ENCODE measurements at places on chromosomes 16 and 17.

DNA sequence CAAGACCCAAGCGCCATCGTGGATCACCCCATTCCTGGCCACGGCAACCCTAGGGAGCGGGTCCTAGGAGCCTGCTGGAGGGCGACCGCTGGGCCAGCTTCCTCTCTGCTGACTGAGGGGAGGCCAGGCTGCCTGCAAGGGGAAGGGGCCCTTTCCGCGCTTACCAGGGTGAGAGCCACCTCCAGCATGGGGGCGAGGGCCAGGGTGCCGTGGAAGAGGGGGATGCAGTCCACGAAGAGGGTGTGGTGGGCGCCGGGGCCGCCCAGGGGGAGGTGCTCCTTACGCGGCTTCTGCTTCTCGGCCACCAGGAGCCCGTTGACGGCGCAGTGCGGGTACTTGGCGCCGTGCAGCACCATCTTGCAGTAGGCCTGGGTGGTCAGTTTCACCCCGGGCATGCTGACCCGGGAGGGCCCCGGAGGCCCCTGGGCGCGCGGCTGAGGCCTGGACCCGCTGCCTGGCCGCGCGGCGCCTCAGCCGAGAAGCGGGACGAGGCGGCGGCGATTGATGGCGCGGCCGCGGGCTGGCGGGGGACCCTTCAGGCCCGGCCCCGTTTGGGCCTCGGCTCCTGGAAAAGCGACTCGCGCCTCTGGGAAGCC lies 345 bp downstream of the EMC8 start:
- peak; percentile 15 for DNase-seq

- DNase-seq, result peak; percentile 63
Observed at GRCh38 chr17:64938925-64939474, 19.7 kb upstream of the LRRC37A3 start.

DNA sequence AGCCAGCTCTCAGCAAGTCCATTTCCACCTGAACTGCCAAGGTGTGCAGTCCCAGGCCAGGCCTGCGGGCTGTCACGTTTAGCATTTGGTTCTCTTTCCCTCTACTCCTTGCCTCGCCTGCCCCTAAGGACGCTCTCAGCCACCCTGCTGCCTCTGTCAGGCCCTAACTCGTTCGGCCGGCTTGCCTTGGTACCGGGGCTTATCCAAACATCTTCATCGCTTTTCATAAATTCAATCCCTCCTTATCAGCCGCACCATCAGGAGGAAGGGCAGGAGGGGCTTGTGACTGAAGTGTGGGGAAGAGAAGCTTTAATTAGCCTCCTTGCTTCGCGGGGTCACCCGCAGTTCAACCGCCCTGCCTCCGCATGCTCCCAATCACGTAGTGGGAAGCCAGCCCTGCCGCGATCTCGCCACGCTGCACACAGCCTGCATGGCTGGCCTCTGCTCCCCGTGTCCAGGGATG lies 231.1 kb downstream of the SOX9 start:
- DNase-seq, result no peak

DNA sequence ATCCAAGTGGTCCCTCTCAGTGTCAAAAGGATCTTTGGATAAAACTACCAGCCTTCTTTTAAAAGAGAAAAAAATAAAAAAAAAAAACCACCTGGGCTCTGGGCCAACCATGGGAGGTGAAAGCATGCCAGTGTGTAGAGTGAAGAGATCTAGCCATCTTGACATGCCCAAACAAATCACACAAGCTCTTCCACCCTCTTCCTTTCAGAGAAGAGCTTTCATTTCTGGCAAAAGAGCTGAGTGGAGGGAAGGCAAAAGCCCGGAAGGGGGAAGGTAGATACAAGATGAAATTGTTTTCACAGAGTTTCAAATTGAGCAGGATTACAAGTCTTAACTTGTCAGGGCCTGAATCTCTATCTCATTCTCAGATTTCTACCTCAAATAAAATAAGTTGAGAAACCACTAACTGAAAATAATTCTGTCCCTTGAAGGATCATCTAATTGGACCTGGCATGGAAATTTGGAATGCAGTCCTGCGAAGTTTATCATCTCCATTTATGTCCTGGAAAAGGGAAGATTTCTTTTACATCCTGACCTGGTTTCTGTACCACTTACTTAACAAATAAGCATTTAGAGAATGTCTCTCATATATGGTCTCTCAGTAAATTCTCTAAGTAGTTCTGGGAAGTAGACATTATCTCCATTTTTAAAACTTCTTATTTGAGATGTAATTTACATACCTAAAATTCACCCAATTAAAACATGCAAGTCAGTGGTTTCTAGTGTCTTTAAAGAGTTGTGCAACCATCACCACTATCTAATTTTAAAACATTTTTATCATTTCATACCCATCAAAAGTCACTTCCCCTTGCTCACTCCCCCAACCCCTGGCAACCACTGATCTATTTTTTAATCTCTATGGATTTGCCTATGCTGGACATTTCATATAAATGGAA lies 93.7 kb downstream of the TANGO6 start:
- no peak for DNase-seq

DNA sequence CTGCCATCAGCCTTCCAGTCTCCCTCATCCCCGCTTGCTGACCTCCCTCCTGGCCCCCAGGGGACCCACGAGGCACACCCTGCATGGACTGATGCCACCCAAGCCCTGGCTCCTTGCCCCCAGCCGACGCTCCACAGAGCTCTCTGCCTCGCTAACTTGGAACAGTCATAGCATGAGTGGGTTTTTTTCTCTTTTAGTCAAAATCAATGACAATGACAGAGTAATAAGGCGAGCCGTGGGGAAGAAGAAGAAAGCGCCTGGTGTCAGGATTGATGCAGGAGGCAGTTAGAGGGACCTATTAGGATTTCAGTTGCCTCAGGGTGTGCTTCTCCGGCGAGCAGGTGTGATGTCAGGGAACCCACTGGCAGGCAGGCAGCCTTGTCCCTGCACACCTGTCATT lies 176.3 kb upstream of the TNRC6C start:
- DNase-seq, result no peak

DNA sequence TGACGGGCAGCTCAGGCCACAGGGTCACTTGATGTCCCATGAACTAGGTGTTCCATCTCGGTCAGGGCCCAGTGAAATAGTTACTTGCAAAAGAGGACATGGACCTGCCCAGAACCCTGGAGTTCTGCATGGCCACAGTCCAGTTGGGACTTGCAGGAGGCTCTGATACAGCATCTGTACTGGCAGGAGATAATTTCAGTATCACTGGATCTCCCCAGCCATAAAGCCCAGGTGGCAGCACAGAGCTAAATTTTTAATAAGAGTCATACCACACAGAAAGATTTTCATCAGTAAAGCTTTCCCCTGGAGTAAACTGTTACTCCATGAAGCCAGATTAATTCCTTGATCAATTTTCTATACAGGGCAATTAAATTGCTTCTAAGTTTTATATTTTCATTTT lies 18.0 kb upstream of the SLC16A5 start:
- DNase-seq, result no peak

- DNase-seq, result no peak
Observed at GRCh38 chr16:57045694-57046381, 46.5 kb upstream of the CPNE2 start.

GRCh38 chr17:27224526-27225315 lies 69.2 kb upstream of the WSB1 start:
- DNase-seq, result no peak

DNA sequence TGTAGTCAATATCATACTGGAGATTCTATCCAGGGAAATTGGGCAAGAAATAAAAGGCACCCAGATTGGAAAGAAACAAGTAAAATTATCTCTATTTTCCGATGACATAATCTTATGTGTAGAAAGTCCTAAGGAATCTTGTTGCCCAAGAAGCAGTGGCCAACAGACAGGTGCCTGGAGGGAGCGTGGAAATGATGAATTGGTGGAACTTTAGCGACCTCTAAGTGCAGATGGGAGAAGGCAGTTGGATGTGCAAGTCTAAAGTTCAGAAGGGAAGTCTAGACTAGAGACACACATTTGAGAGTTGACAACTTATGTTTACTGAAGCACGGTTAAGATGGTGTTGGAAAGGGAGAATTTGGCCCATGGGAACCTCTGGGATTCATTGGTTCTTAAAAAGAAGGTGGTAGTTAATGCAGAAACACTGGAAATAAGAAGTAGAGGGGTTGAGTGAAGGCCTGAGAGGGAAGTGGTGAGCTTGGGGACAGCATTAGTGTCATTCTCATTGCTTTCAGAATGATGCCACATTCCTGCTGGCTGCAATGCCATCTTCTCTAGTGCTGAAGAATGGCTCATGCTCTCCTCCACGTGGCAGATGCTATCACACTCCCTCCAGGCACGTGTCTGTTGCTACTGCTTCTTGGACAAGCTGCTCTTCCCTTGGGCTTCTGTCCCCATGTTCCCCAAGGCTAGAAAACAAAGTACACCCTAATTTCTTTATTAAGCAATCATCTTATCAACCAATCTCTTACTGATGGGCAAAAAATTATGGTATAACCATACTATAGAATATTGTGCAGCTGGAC lies 24.0 kb downstream of the TAT start:
- DNase-seq, result no peak

- DNase-seq, result peak; percentile 83
Observed at GRCh38 chr17:29591737-29592608, 959 bp upstream of the ANKRD13B start.

GRCh38 chr17:81569986-81570514 lies 17.9 kb upstream of the FAAP100 start:
- no peak for DNase-seq

GRCh38 chr17:16352667-16353316 lies 477 bp downstream of the CENPV start:
- peak; percentile 35 for DNase-seq

- DNase-seq, result no peak
Observed at GRCh38 chr17:79870540-79870939, 31.3 kb upstream of the CBX4 start.

- no peak for DNase-seq
Observed at GRCh38 chr16:27721531-27722181, 171.7 kb downstream of the KATNIP start.

DNA sequence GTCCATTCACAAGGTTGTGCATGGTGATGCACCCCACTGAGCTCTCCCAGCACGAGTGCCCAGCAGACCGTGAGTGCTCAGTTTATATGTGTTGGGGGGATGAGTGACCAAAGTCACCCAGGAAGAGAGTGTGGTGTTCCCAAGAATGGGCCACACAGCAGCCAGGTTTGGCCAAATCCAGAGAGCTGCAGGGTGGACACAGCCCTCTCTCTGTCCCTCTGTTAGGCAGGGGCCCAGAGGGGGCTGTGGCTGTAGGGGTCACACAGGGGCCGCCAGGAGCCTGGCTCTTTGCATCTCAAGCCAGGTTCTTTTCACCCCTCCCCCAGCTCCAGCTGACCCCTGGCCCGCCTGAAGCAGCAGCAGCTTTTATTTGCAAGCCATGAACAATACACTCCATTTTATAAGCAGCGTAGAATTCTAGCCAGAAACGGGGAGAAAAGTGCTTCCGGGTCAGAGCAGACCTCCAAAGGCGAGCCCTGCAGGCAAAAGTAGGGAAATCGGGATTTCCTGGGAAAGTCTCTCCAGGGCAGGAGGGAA lies 13.3 kb downstream of the COTL1 start:
- no peak for DNase-seq

- DNase-seq, result no peak
Observed at GRCh38 chr17:78425429-78425828, 47.0 kb downstream of the PGS1 start.

- DNase-seq, result no peak
Observed at GRCh38 chr17:72336026-72336803, 215.4 kb downstream of the SOX9 start.

DNA sequence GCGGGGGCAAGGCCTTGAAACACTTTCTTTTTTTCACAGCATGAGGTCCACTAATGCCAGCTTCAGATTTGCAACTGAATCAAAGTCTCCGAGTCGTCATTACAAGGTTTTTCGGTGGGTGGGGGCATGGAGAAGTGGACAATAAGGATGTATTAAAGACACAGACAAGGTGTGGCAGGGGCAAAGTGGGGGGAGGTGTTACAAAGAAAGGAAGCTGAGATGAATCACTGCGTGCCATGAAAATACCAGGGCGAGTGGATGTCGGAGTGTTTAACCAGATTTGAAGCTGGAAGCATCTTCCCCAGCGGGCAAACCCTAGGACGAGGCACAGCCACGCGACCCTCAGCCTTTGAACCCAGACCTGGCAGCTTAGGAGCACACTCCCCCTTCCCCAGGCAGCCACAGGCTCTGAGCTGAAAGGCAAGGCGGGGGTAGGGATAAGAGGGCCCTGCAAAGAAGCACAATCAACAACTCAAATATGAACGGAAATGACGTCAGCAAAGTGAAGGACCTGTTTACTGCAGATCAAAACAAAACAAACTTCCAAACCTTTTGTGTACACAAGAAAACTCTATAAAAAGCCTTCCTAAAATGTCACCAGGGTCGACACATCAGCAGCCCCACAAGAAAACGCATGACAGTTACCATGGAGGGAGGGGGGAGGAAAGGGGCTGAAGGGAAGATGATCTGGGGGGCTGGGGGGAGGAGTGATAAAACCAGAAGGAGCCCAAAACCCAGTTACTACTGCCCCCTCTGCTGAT lies 5.6 kb upstream of the ZFHX3 start:
- no peak for DNase-seq

- no peak for DNase-seq
Observed at GRCh38 chr16:56300891-56301850, 109.9 kb downstream of the GNAO1 start.

- no peak for DNase-seq
Observed at GRCh38 chr17:59160157-59161025, 4.8 kb downstream of the PRR11 start.

GRCh38 chr16:85316321-85316919 lies 204.1 kb upstream of the CIBAR2 start:
- no peak for DNase-seq

GRCh38 chr16:86306011-86306644 lies 204.2 kb upstream of the FOXF1 start:
- no peak for DNase-seq

DNA sequence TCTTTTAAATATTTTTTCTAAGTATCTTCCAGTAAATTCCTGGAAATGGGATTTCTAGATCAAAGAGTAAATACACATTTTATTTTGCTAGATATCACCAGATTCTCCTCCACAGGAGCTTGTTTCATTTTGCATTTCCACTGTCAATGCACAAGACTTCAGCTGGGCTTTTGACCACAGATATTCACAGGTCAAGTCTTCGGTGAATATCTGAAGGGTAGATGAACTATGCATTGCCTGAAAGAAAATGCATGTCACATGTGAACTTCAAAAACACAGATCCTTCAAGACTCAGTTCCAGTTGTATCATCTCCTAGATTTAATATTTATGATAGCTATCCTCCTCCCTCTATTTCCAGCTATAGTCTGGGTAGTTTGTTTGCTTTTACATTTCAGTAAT lies 963.6 kb upstream of the GOT2 start:
- DNase-seq, result no peak

DNA sequence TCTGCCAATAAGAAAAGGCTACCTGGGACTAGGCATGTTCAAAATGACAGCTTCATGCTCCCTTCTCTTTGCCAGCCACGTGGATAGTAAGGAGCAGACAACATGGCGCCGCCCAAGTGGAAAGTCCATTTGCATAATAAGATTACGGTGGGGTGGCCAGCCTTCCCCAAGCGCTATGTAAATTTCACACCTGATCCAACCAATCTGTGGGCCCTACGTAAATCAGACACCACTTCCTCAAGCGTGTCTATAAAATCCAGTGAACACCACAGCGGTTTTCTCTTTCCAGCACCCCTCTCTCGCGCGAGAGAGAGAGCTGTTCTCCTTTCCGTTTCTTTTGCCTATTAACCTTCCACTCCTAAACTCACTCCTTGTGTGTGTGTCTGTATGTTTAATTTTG lies 140.3 kb upstream of the ERCC4 start:
- no peak for DNase-seq

Measured in stimulated activated CD4-positive, alpha-beta T cell treated with anti-CD3 and anti-CD28 coated beads, Interleukin-1b, Interleukin-23, amount 100 ng/mL, for 4 hours (primary cell).